CD4-positive, alpha-beta T cell (primary cell): ENCODE measurements at places on chromosomes 6 and 20. TPM values are rescaled to one million over a fixed set of nuclear protein-coding genes. Genes with fewer than 3 reads are reported as not detected.

GRCh38 chr20:57872816-57873409 is 163.1 kb upstream of the PMEPA1 start:
- peaks cover 3% of the 10 kb centered on the region for H3K4me1 ChIP-seq
- H3K27me3 ChIP-seq: no peaks in the 10 kb centered on the region
- no peak overlapping the region for H3K4me3 ChIP-seq
- no peak overlapping the region for H3K27ac ChIP-seq

- no peaks in the 10 kb centered on the region for H3K36me3 ChIP-seq
- DNase-seq: no peak
- H3K4me1 ChIP-seq: peaks cover 9% of the 10 kb centered on the region
- H3K27ac ChIP-seq: no peak overlapping the region
These were observed 32.5 kb downstream of the PDYN start for GRCh38 chr20:1961374-1961773.

DNA sequence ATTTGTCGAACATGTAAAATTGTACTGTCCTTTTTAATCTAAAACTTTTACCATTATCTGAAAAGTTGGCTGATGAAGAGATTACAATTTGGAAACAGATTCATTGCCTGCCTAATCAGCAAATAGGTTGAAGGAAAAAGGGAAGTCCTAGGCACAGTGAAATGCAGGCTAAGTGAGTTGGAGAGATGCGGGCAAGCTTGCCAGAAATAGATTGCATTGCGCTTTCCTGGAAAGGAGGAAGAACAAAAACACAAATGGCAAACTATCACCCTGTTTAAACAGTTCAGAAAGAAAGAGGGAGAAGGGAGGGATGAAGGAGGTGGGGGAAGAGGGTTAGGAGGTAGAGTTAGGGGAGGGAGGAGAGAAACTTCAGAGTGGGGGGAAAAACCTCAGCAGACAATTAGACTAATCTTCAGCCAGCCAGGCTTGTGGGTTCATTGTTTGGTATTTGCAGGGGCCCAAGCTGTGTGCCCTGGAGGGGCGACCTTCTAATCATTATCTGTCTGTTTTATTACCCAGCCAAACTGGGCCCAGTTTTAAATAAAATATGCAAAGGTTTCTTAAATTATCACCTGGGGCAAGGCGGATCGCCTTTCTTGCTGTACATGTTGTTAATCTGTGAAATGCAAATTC is 465.2 kb downstream of the TFAP2B start:
- H3K36me3 ChIP-seq: no peaks in the 10 kb centered on the region
- no peaks in the 10 kb centered on the region for H3K27me3 ChIP-seq
- no peak for DNase-seq
- no peak overlapping the region for H3K27ac ChIP-seq
- H3K4me1 ChIP-seq: no peaks in the 10 kb centered on the region

DNA sequence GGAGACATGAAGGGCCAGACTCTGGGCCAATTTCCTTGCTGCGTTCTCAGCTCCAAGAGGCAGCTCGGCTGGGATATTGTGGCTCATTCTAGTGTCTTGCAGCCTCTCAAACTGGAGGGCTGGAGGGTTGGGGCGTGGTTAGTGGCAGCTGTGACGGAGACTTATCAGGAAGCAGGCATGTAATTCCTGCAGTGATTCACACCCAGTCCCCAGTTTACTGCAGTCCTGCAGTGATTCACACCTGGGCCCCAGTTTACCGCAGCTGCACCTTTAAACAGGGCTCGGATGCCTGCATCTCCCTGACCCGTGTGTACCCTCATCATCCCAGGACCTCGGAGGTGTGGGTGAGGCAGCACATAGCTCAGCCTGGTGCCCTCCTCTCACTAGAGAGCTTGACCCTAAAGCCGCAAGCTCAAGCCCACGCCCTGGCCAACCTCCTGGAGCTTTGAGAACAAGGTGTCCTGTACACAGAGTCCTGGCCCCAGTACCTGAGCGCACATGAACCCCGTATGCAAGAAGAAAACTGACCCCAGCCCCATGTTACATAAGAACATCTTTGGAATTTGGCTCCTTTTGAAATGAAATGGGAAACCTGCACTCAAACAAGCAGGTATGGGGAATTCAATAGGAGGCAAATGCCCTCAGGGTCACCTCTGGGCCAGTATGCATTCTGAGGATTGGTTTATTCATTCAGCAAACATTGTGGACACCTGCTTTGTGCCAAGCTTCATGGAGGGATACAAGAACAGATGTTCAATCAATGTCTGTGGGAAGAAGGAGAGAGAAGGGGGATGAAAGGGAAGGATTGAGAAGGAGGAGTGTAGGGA is 55.3 kb upstream of the FAM83D start:
- H3K4me3 ChIP-seq: no peak overlapping the region
- peaks cover 67% of the 10 kb centered on the region for H3K4me1 ChIP-seq
- H3K36me3 ChIP-seq: peaks cover 10% of the 10 kb centered on the region
- DNase-seq: no peak
- H3K27ac ChIP-seq: no peak overlapping the region

DNA sequence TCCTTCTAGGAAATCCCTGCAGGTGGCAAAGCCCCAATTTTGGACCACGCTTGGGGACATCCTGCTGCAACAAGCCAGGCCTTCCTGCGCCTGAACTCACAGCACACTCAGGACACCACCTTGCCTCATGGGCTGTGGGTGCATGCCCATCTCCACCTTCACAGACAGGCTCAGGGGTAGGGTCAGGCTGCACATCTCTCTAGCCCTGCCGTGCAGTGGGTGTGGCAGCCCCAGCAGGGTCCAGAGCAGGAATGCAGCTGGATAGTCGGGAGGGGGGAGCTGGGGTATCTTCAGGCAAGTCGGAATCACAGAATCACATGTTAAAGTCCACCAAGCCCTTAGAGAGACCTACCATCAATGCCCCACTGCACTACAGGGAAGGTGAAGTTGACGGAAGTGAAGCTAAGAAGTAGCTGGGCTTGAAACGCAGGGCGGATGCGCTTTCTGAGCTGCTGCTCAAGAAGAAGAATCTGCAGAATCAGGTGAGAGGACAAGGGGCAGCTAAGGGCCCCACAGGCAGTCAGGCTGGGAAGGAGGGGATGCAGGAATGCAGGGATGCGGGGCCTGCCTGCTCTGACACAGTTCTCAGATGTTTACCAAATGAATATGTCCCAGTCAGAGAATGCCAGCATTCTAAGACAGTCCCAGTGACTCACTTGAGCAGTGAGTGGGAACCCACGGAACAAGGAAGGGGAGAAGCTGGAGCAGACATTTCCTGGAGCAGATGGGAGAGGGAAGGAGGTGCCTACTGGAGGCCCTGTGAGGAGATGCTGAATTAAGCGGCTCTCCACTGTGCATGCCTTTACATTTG is 11.3 kb downstream of the SERPINB6 start:
- peaks cover 8% of the 10 kb centered on the region for H3K4me1 ChIP-seq
- DNase-seq: no peak
- peaks cover 6% of the 10 kb centered on the region for H3K36me3 ChIP-seq
- no peak overlapping the region for H3K27ac ChIP-seq

DNA sequence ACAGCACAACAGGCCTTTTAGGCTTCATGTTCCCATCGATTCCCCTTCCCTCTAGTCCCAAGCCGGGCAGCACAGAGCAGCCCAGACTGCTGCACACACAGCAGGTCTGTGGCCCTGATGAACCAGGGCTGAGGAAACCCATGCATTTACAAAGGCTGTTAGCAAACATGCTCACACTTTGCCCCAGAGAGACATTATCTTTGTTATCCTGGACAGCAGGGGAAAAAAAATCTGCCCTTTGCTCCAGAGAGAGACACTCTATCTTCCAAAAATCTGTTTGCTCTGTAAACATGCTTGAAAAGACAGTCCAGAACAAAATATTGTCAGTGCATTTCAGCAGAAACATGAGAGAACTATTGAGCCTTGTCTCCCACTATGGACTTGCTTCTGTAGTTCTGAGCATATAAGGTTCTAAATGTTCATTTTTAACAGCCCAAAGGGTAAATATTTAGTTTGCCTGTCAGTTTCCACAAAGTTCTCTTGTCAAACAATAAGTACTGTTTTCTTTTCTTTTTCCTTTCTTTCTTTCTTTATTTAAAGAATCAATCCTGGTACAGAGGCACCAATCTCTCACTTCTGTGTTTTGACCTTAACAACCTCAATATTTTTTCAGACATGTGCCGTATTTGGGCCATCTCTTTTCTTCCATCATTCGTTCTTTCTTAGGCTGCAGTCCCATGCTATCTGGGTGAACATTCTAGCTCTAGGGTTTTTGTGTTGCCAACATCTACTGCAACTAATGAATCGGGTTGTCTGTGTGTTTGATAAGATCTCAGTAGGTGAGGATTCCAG is 468.0 kb downstream of the EPM2A start:
- no peaks in the 10 kb centered on the region for H3K27me3 ChIP-seq
- no peak overlapping the region for H3K27ac ChIP-seq
- no peak for DNase-seq
- no peaks in the 10 kb centered on the region for H3K36me3 ChIP-seq
- H3K4me1 ChIP-seq: no peaks in the 10 kb centered on the region
- H3K4me3 ChIP-seq: no peak overlapping the region

The FOXF2 gene
- total RNA-seq: not detected

GRCh38 chr6:6795393-6795792 is 206.9 kb downstream of the LY86 start:
- no peaks in the 10 kb centered on the region for H3K36me3 ChIP-seq
- no peaks in the 10 kb centered on the region for H3K27me3 ChIP-seq
- H3K4me1 ChIP-seq: peaks cover 5% of the 10 kb centered on the region
- no peak overlapping the region for H3K4me3 ChIP-seq

The PRL gene
- total RNA-seq: not detected

The UNC5CL gene
- 2.5 TPM for total RNA-seq

DNA sequence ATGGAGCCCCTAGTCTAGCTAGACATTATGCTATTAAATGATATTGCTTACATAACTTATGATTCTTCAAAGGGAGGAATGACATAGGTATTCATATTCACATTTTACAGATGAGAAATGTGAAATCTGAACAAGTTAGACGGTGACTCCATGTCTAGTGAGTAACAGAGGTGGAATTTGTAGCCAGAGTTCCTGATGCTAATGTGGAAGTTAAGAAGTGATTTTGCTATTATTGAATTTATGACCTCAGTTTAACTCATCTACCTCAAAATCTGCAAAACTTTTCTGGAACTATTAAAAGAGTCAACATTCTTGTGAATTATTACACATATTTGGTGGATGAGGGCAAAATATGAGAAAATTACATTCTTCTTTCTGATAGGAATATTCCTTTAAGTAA is 347.6 kb upstream of the MMS22L start:
- H3K36me3 ChIP-seq: no peaks in the 10 kb centered on the region
- H3K4me3 ChIP-seq: no peak overlapping the region
- DNase-seq: no peak
- no peak overlapping the region for H3K27ac ChIP-seq
- H3K4me1 ChIP-seq: no peaks in the 10 kb centered on the region
- H3K27me3 ChIP-seq: no peaks in the 10 kb centered on the region

DNA sequence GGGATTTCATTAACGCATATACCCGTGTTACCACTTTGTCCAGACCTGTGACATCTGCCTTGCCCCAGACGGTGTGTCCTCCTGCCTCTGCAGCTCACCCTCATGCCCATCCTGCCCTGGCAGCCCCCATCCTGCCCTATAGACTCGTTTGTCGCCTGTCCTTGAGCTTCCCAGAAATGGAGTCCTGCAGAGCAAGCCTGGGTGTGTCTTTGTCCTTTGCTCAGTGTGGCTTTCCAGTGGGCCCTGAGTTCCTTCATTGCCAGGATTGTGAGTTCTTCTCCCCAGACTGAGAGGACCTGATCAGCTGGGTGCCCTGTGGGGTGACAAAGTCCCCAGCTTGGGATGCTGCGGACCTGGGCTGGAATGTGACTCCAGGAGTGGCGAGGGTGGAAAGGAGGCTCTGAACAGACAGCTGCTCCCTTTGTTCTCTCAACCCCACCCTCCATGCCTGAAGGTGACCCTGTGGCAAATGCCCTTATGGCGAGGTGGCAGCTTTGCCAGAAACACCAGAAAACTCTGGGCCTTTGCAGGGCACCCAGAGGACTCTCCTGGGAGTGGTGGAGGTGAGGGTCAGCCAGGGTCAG is 2.4 kb upstream of the CST3 start:
- DNase-seq: no peak
- no peaks in the 10 kb centered on the region for H3K36me3 ChIP-seq
- H3K4me1 ChIP-seq: no peaks in the 10 kb centered on the region
- H3K4me3 ChIP-seq: no peak overlapping the region

The COL10A1 gene
- total RNA-seq: not detected
